ENCODE measurements at places on chromosomes 11 and 22. TPM values are rescaled to one million over a fixed set of nuclear protein-coding genes. Genes with fewer than 3 reads are reported as not detected.
A peak's percentile ranks its signal among the peaks of the same experiment; 100 is the strongest.

Gene TREH
- total RNA-seq = not detected

GRCh38 chr11:61054927-61055562, 47.2 kb upstream of the CD5 start:
- peaks cover 9% of the 10 kb centered on the region for H3K4me1 ChIP-seq
- H3K27ac ChIP-seq = no peak overlapping the region

GRCh38 chr11:47986219-47986618, 5.9 kb downstream of the PTPRJ start:
- no peak overlapping the region for H3K27ac ChIP-seq
- no peak overlapping the region for H3K4me3 ChIP-seq
- peaks cover 7% of the 10 kb centered on the region for H3K27me3 ChIP-seq

- no peaks in the 10 kb centered on the region for H3K36me3 ChIP-seq
- no peak overlapping the region for H3K4me3 ChIP-seq
- H3K27ac ChIP-seq = no peak overlapping the region
- no peaks in the 10 kb centered on the region for H3K27me3 ChIP-seq
Observed at GRCh38 chr11:23097891-23098290, 237.6 kb upstream of the CCDC179 start.

DNA sequence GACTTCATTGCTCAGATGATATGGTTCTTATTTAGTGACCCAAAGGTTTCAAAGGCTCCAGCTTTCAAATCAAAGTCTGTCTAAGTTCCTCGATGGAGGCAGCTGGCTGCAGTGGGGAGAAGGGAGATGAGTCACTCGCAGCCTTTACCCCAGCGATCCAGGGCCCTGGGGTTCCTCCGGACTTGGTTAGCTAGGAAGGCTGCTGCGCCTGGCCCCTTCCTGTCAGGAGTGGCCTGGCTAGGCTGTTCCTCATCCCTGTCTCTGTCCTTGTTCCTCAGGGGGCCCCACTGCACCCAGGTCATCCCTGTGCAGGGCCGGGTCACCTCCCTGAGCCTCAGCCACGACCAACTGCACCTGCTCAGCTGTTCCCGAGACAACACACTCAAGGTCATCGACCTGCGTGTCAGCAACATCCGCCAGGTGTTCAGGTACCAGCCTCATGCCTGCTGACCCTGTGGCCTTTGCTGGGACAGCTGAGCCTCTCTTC, 13.9 kb downstream of the ATG16L2 start:
- H3K4me3 ChIP-seq = no peak overlapping the region
- DNase-seq = no peak

DNA sequence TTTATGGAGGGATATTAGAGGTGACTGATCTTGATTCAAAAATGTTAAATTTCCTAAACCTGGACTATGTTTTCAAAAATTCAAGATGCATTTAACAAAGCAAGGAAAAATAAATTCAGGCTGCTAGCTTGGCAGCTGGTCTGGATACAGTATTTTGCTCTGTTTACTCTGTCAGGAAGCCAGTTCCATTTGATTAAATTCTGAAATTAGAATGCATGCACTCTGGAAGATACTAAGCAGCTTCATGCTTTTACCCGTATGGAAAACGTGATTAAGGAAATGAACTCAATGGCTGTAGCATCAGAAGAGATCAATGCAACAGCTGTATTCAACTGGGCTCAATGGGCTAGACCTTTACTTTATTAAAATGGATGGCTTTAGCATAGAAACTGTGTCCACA, 14.2 kb downstream of the C11orf71 start:
- H3K4me3 ChIP-seq = no peak overlapping the region
- H3K27me3 ChIP-seq = no peaks in the 10 kb centered on the region
- no peak overlapping the region for H3K27ac ChIP-seq
- H3K4me1 ChIP-seq = no peaks in the 10 kb centered on the region
- no peak for DNase-seq
- H3K36me3 ChIP-seq = no peaks in the 10 kb centered on the region

- no peaks in the 10 kb centered on the region for H3K27me3 ChIP-seq
- peaks cover 6% of the 10 kb centered on the region for H3K4me1 ChIP-seq
- no peak for DNase-seq
- no peaks in the 10 kb centered on the region for H3K36me3 ChIP-seq
- H3K4me3 ChIP-seq = no peak overlapping the region
Observed at GRCh38 chr11:18594999-18595749, 4.4 kb upstream of the MISFA start.

DNA sequence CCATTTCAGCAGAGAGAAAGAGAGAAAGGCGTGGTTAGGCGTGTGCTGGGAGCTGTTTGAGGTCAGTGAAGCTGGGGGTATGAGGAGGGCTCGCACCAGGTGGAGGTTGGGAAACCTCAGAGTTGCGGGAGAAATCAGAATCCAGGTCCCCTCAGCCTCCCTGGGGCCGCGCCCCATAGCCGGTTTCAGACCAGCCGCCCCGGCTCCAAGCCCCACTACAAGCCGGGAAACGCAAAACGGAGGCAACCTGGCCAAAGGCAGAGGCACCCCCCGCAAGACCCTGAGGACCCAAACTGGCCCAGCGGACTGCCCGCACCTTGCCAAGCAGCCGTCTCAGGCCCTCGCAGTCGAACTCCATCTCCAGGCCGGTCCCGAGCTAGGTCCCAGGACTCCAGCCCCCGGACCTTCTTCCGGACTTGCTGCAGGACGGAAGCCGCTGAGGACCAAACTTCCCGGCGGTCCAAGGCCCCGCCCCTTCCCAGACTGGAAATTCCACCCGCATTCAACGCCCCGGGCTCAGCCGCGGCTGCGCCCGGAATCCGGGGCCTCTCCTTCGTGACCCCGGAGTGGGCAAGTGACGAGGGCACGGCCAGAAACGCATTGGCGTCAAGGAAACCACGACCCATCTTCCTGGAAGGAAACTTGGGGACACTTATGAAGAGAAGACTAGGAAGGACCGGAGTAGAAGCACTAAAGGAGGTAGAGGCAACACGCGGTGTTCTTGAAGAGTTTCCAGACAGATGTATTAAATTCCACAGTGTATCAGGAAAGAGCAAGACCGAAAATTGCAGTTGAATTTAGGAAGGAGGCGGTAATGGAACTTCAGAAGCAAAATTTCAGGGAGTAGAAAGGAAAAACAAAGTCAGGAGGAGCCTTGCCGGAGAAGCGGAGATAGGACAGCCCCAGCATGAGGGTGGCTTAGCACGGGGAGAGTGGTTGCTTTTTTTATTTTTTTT, at the start of gene UEVLD:
Gene UEVLD (minus strand): TSS at position 438 of the 956 bp plus-strand sequence. CDS start 80 bp downstream, at position 358.
- no peak within 1 kb of the TSS for H3K27ac ChIP-seq
- peak within 1 kb of the TSS; percentile 67 for H3K4me3 ChIP-seq
- peak; percentile 93 for DNase-seq
- H3K27me3 ChIP-seq = no peaks in the 10 kb centered on the region
- H3K36me3 ChIP-seq = no peaks in the 10 kb centered on the region
- peaks cover 16% of the 10 kb centered on the region for H3K4me1 ChIP-seq

- H3K27me3 ChIP-seq = no peaks in the 10 kb centered on the region
- no peak for DNase-seq
- no peak overlapping the region for H3K27ac ChIP-seq
- H3K4me1 ChIP-seq = peaks cover 12% of the 10 kb centered on the region
- H3K36me3 ChIP-seq = no peaks in the 10 kb centered on the region
Observed at GRCh38 chr11:93526346-93526633, 16.9 kb downstream of the SMCO4 start.

DNA sequence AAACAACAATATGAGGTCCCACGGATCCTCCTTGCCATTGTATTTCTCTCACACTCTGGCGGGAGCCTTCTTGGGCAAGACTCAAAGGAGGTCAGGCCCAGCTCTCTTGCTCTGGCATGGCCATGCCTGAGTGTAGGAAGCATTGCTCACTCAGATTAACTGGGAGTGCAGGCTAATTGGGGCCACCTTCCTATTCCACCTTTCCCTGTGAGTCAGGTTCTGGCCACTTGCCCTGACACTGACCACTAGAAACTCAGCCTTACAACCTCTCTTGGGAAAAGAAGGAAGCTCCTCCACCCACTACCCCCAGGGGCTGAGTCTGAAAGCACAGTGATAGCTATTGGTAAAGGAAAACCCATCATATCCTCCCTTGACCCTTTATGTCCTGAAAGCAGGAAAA, 121.8 kb upstream of the NTM start:
- H3K4me3 ChIP-seq = no peak overlapping the region
- peaks cover 9% of the 10 kb centered on the region for H3K27me3 ChIP-seq
- no peak for DNase-seq
- no peaks in the 10 kb centered on the region for H3K36me3 ChIP-seq
- no peak overlapping the region for H3K27ac ChIP-seq
- H3K4me1 ChIP-seq = peaks cover 26% of the 10 kb centered on the region

DNA sequence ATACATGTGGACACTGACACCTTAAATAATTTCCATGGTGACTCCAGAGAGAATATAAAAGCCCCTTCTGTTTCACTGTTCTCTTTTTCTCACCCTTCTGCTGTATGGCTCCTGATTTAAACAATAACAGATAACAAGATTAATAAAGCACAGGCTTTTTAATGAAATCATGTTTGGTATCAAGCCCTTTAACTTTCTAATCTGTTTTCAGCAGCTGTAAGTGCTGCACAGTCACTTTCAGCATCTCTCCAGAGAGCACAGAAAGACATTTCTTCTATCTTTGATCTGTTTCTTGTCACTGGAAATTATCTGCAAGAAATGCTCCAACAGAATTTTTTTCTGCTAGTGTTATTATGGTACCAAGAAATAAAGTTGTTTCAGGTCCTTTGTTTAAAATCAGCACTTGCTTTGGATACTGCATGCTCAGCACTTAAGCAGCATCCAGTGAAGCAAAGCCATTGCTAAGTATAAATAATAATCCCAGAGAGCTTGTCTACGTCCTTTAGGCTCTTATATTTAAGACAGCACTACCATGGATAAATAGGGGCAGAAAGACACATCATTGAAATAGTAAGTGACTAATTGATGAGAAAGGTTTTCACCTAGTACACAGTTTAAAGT, 134.2 kb upstream of the CARD18 start:
- no peaks in the 10 kb centered on the region for H3K27me3 ChIP-seq
- no peaks in the 10 kb centered on the region for H3K36me3 ChIP-seq
- no peak overlapping the region for H3K4me3 ChIP-seq
- no peak overlapping the region for H3K27ac ChIP-seq
- H3K4me1 ChIP-seq = no peaks in the 10 kb centered on the region
- DNase-seq = no peak

All from neural progenitor cell (in vitro differentiated cells).